NCI-H1105 treated with DMSO at 0.1 percent for 48 hours (cell line): ENCODE measurements at places on chromosomes 2 and 18.
A peak's percentile ranks its signal among the peaks of the same experiment; 100 is the strongest.

DNA sequence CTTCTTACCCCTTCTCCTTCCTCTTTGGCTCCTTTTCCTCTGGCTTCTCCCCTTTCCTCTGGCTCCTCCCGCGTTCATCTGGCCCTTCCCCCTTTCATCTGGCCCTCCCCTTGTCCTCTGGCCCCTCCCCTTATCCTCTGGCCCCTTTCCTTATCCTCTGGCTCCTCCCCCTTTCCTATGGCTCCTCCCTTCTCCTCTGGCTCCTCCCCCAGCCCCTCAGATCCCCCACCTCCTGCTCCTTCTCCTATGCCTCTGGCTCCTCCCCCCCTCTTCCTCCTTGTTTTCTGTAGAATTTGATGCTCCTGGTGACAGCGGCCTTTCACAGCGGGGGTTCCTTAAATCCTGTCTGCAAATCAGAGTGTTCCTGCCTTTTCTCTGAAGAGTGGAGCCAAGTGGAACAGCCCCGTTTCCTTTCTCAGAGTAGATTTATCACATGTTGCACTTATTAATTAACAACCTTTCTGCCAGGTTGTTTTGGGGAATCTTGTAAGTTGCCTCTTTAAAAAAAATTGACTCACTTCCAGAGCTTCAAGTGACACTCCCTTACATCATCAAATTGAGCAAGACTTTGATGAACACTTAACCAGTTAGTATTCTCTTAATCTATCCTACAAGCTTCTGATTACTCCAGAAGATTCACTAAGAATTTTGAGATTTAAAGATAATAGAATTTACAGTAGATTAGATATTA is 27.9 kb downstream of the FABP1 start:
- DNase-seq, result no peak

DNA sequence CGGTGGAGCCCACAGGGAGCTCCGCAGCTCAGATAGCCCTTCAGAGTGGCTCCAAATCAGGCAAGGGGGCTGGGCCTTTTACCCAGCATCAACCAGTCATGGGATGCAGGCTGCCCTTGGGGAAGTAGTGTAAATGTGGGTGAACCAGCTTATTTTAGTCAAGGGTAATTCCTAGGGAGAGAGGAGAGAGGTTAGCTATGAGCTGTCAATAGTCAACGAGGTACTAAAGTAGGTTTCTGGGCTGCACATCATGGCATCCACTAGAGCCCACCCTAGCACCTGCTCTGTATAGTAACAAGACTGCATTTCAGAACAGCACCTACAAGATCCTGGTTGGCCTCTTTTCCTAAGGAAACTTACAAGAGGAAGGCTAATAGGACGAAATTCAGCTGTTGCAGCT is 9.5 kb upstream of the MCM6 start:
- no peak for DNase-seq

- DNase-seq, result no peak
These were observed 654.3 kb downstream of the SLC4A3 start for GRCh38 chr2:220281771-220282170.

DNA sequence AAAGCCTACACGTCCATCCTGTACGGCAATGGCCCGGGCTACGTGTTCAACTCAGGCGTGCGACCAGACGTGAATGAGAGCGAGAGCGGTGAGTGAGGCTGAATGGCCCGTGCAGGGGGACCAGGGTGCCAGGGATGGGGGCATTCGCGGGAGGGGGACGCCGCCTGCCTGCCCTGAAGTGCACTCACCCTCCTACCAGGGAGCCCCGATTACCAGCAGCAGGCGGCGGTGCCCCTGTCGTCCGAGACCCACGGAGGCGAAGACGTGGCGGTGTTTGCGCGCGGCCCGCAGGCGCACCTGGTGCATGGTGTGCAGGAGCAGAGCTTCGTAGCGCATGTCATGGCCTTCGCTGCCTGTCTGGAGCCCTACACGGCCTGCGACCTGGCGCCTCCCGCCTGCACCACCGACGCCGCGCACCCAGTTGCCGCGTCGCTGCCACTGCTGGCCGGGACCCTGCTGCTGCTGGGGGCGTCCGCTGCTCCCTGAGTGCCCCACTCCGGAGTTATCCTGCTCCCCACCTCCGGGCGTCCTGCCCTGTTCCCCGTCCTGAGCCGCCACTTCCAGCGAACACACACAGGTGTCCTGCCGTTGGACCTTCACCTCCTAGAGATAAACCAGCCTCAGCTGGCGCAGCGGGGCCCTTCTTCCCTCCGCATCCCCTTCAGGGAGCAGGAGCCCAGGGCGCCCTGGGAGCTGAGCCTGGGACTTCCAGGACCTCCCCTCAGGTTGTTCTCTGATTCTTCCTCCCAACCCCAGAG is 2.9 kb downstream of the ALPI start:
- DNase-seq, result no peak

DNA sequence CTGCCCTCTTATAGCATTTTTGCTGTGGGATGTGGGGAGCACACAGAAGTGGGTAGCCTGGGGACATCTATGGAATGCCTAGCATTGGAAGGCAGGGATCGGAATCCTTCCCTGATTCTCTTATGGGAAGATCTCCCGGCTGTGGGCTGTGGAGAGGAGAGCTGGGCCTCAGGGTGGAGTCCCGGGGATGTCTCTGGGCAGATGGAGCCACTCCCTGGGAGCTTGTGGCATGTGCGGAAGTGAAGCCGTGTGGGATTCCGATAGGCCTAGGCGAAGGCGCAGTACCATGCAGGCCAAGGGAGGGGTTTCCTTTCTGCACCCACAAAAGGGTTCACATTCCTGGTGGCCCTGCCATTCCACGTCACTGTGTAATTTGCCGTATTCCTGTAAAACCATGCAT is 87.9 kb downstream of the GLI2 start:
- DNase-seq, result no peak

DNA sequence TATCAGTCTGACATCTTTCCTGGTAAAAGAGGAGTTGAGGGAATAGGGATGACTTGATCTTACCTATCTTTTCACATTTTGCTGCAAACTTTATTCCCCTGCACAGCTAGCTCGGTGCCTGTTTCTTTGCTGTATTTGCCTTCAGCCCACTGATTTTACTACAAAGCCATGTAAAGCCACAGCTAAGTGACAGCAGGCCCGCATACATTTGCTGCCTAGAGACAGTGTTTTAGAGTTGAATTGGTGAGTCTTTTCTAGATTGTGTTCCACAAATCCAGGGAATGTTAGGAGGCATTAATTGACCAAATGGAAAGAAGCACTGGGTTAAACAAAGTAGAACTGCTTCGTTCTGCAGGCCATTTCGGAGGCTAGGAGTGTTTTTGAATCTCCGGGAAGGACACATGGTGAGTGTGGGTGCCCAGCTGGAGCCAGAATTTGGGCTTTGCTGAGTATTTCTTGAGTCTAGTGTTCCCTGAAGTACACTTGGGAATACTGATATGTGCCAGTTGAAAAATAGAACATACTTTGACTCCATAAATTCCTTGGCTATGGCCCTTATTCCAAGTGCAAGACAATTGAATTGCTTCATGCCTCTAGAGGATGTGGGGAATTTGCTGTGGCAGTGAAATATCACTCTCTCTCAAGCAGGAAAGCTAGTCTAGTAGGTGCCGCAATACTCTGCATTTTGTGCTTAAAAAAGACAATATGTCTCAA is 329.8 kb downstream of the PTPRM start:
- no peak for DNase-seq

GRCh38 chr2:216082805-216083204 is 1.1 kb downstream of the TMEM169 start:
- no peak for DNase-seq

- no peak for DNase-seq
These were observed 30.1 kb upstream of the PNO1 start for GRCh38 chr2:68127358-68128242.

- no peak for DNase-seq
These were observed 65.3 kb upstream of the MAPK4 start for GRCh38 chr18:50494569-50494968.

GRCh38 chr2:149857344-149857743 is 269.8 kb upstream of the MMADHC start:
- no peak for DNase-seq

DNA sequence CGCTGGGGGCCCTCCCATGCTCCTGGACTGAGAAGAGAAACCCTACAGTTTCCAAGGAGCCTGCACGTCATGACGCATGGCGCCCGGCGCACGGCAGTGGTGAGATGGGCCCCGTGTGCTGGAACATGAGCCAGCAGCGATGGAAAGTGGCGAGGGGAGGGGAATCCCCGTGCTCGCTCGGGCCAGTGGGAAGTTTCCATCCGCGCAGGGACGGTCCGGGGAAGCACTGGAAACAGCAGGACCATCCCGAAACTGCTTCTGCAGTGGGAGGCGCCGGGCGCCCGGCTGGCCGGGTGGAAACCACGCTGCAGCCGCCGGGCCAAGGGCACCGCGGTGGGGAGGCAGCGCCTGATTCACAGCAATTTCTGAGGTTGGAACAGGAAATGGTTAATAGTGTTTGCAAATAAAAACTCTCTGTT is 4.9 kb upstream of the PDCD1 start:
- DNase-seq, result no peak

DNA sequence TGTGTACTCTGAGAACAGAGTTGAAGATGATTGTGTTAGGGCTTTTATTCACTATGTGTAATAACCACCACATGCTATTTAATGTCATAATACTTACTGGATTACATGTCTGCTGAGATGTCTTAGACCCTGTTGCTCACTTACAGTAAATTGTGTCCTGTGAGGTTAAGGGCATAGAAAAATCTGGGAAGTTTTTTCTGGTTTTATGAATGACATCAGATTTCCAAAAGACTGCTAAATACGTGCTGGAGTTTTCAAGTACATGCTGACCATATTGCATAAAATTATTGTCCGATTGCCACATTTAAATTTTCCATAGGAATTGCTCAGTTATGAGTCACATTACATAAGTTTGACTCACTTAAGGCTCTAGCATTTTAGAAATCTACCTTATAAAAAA is 96.7 kb upstream of the COL5A2 start:
- DNase-seq, result no peak

DNA sequence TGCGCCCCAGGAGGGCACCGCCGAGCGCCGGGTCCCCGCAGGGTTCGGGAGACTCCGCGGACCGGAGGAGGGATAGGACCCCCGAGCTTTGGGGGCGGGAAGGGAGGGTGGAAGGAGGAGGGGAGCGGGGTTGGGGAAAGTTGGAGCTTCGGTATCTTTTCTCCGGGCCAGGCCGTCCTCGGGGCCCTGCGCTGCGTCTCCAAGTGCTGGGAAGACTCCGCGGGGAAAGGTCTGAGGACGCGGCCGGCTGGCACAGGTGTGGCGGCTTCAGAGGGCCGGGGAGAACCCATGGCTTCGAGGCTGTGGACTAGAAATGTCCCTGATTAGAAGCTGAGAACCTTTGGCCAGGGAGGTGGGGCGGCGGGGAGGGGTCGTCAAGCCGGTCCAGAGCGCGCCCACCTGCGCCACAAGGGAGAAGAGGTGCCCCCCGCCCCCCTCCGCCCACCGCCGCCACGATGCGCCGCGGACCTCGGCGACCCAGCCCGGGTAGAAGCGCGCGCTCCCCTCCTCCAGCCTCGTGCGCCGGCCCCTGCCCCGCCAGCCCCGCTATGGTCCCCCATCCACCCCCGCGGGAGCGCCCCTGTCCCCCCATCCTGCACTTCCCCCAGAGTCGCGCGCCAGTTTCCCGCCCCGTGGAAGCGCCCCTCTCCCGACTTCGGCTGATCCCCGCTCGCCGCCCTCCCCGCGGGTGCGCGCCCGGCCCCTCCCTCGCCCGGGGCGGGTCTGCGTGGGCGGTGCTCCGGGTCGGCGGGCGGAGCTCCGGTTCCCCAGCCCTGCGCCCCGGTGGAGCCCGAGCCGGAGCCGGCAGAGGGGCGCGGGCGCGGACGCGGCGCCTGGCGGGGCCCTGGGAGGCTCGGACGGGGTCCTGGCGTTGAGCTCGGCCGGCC is at the start of gene SNTG2:
SNTG2 (plus strand) TSS at position 770 of the 887 bp plus-strand sequence. CDS start 148 bp downstream, outside the sequence.
- DNase-seq, result peak; percentile 28

GRCh38 chr2:187988348-187988747 is 303.3 kb upstream of the GULP1 start:
- no peak for DNase-seq

- DNase-seq, result no peak
These were observed 32.4 kb upstream of the PPM1B start for GRCh38 chr2:44136252-44136651.

DNA sequence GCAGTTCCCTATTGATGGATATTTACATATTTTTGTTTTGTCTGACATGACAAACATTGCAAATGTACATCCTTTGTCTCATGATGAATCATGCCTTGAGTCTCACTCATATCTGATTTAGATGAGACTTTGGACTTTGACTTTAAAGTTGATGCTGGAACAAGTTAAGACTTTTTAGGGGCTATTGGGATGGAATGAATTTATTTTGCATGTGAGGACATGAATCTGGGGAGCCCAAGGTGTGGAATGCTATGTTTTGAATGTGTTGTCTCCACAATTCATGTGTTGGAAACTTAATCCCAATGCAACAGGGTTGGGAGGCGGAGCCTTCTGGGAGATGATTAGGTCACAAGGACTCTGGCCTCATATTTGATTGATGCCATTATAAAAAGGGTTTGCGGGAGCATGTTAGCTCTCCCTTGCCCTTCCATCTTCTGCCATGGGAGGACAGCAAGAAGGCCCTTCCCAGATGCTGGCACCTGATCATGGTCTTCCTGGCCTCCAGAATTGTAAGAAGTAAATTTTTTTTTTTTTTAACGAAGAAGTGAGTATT is 29.1 kb upstream of the INO80D start:
- no peak for DNase-seq

DNA sequence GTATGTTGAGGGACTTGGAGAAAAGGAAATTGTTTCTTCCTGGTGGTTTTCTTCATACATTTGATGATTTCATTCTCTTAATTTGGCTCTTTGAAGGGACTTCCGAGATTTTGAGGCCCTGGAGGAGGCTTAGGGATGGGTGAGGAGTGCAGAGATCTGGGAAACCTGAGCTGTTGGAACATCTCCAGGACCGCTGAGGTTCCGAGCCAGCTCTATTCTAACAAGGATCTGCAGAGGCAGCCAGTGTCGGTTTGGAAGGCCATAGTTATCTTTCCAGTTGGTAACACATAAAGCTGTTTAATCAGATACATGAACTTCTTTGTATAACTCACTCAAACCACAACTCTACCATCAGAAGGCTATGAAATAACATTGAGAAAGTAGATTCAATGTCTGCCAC is 70.3 kb upstream of the UPP2 start:
- DNase-seq, result no peak

DNA sequence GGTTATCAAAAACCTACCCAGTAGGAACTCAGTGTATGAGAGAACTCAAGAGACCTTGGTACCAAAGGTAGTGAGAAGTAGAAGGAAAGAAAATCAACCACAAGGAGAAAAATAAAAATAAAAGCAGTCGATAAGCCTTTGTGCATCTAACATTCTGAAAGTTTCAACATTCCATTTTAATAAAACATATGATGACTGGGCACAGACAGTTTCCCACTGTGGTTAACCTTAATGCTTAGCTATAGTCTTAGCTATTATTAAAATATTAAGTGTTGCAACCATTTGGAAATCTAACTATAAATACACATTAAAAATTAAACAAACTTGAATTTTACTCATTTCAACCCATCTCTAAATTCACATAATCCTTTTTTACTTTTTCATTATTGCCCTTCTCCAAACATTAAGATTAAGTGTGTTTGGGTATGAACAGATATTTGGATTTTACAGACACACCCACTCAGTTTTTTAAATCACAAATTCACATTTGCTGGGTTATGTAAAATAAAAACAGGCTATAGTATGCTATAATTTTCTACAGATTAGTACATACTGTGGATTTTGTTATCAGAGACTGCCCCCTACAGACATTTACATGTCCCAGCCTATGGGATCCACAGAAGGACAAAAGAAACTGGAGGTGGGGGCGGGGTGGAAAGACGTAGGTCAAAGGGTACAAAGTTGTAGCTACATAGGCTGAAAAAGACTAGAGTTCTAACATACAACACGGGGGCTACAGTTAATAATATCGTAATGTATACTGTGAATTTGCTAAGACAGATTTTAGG is 32.8 kb downstream of the SRBD1 start:
- DNase-seq, result peak; percentile 4

- no peak for DNase-seq
These were observed 49.4 kb downstream of the TMEM178A start for GRCh38 chr2:39715095-39715494.
